ENCODE measurements at places on chromosomes 5 and 9.

GRCh38 chr5:135761746-135762145, 72.7 kb upstream of the SLC25A48 start:
- DNase-seq: no peak

GRCh38 chr9:132004323-132004722, 75.3 kb downstream of the MED27 start:
- DNase-seq: no peak

- DNase-seq: no peak
Measured at GRCh38 chr5:137592317-137592716, 93.2 kb upstream of the SPOCK1 start.

DNA sequence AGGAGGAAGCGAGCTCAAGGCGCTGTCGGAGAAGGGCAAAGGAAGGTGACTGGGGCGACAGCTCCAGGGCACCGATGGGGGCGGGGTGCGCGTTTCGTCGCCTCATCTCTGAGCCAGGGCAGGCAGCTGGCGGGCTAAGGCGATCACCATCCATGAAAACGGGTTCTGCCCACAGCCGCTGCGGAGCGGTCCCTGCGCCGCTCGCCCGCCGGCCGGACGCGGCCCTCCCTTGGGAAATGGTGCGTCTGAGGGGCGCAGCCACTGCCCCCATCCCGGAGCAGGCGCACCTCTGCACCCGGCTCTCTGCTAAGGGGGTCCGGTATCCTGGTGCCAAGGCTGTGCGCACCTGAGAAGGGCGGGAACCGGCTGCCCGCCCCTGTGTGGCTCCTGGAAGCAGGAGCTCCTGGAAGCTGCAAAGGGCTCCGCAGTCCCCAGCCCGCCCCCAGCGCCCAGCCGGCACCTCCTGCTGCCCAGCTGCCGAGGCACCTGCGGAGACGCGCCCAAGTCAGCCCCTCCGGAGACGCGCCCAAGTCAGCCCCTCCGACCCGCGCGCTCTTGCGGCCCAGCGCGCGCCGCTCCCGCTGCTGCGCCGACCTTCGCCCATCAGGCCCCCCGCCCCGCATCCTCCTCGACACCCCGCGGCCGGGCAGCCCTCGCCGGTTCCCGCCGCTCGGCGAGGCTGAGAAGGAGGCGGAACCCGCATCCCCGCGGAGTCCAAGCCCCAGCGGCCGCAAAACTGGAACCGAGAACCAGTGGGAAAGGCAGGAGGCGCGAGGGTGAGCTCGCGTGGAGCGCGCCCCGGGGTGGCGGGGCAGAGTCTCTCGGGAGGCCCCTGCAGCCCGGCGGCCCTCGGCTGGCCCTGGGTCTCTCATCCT, 757 bp downstream of the ANKRD34B start:
- DNase-seq: no peak

GRCh38 chr9:93434056-93434455, 17.4 kb upstream of the FAM120A start:
- DNase-seq: no peak

Data from NCI-H510A treated with DMSO at 0.1 percent for 48 hours (cell line).